CD4-positive, alpha-beta T cell treated with Interleukin-6 for 4 hours (primary cell): ENCODE measurements at places on chromosomes 3 and 15.

- no peak for DNase-seq
Measured at GRCh38 chr3:16841041-16841753, 43.6 kb upstream of the PLCL2 start.

GRCh38 chr15:99172171-99172570, 67.3 kb downstream of the SYNM start:
- no peak for DNase-seq

DNA sequence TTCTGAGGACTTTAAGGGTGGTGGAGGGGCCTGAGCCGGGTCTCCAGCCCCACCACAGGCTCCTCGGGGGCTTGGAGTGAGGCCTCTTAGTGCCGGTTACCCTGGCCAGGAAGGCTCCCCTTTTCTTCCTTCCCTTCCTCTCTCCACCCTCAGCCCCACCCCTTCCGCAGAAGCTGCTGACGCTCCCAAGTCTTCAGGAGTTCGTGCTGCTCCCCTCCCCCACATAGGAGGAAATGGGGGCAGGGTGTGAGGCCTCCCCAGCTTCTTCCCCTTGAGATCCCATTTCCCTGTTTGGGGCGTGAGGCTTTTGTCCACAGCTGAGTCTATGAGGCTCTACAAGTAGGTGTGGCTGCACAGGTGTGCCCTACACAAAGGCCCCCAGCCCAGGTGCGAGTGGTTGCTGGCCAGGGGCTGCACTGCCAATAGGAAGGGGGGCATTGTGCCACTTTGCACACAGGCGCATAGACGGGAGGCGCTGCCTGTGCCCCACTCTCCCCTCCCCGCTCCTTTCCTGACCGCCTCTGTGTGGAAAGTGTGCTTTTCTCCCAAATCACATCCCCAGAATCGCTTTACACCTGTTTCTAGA, 915 bp upstream of the CALML4 start:
- peak; percentile 34 for DNase-seq

- no peak for DNase-seq
Measured at GRCh38 chr3:98727638-98728037, 35.5 kb upstream of the ST3GAL6 start.

GRCh38 chr15:41862515-41863116, 24.0 kb downstream of the PLA2G4B start:
- DNase-seq: no peak

DNA sequence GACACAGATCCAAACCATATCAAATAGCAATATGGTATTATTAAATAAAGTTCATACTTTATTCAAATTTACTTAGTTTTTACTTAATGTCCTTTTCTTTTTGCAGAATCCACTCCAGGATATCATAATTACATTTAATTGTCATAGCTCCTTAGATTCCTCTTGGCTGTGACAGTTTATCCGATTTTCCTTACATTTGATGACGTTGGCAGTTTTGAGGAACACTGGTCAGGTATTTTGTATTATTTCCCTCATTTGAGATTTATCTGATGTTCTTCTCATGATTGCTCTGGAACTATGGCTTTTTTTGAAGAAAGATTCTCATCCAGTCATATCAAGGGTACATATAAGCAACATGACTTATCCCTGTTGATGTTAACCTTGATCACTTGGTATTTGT, 198.3 kb upstream of the STAC start:
- DNase-seq: no peak

DNA sequence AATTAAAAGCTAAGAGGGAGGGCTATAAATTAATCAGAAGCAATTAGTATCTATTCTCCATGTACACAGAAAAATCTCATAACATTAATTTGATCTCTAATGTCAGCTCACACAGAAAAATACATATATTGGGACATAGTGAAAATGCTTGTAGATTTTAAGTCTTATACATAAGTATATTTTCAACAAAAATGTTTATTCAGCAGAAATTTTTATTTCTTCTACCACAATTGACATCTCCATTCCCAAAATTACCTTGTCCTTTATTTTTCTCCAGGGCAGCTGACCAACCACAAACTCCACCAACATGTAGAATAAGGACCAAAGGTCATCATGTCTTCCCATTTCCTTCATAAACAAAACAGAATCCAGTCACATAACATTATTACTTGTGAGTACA, 74.5 kb upstream of the CDAN1 start:
- DNase-seq: no peak

DNA sequence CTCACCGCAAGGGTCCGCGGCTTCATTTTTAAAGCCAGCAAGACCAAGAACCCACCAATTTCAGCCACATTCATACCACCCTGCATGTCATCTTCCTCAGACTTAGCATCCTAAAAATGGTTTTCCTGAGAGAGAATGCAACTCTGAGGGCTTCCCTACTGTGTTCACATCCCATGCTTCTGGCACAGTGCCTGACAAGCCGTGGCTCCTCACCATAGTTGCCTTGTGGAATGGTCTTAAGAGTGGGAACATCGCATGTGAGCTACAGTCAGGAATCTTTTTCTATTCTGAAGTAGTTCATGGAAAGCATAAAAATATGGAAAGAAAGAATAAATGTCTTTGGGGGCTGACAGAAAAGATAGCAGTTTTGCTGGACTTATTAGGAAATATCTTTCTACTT, 120.3 kb downstream of the RAP2B start:
- DNase-seq: no peak

DNA sequence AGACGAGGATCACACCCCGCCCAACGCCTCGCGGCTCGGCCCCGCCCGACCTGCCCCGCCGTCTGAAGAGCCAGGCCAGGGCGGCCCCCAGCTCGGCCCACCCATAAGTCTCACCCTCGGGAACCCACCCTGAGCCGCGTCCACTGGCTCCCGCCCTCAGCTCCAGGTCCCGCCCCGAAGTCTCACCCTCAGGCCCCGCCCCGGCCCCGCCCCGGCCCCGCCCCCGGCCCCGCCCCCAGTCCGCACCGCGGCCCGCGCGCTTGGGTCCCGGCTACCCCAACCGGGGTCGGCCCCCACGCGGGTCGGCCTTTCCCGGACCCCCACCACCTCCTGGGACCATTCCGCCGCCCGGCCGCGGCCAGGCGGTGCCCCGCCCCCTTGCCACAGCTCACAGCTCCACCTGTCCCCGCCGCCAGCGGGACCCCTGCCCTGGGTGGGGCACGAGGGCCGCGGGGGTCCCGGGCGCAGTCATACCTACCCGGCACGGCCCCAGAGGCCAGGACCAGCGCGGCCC, 489 bp downstream of the CSPG5 start:
- peak; percentile 60 for DNase-seq

- no peak for DNase-seq
Measured at GRCh38 chr3:31409389-31409788, 123.3 kb upstream of the STT3B start.

DNA sequence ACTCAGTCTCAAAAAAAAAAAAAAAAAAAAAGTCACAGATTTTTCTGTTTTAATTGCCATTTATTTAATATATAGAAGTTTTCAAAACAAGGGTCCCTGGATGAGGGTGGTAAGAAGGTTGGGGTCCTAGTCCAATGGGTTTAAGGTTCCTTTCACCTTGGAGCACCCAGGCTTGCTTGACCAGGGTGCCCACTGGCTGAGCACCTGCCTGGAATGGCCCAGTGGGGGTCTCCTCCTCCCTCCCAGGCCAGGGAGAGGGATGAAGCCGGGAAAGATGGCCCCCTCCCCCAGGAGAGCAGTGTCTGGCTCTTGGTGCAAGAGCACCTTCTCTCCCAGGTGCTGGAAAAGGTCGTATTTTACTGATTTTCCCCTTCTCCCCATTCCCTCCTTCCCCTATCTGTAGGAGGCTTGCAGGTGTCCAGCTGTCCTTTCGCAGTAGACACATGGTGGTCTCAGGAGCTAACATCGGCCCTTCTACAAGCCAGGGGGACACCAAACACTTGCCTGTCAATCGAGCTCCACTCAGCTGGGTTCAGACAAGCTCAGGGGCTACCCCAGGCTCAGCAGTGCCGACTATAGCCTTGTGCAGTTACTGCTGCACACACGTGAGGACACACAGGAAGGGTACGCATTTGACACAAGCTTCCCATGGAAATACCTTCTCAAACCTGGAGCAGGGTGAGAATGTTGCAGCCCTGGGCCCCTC, 112.3 kb upstream of the KLF13 start:
- peak; percentile 45 for DNase-seq

GRCh38 chr3:20246662-20247061, 60.7 kb upstream of the SGO1 start:
- no peak for DNase-seq

DNA sequence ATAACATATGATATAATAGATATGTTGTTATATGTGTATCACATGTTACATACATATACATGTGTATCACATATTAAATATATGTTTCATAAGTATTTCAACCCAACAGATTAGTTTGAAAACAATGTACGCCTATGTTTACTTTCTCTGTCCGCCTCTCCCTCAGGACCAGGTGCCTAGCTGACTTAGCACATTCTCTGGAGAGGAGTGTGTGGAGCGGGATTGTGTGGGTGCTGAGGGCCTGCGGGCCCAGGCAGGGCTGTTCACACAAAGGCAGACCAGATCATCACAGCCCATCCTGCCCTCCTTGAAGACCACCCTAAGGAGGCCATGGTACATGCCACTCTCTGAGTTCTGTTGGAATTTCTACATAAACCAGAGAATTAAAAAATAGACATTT, 81.0 kb downstream of the PLXNA1 start:
- DNase-seq: no peak

DNA sequence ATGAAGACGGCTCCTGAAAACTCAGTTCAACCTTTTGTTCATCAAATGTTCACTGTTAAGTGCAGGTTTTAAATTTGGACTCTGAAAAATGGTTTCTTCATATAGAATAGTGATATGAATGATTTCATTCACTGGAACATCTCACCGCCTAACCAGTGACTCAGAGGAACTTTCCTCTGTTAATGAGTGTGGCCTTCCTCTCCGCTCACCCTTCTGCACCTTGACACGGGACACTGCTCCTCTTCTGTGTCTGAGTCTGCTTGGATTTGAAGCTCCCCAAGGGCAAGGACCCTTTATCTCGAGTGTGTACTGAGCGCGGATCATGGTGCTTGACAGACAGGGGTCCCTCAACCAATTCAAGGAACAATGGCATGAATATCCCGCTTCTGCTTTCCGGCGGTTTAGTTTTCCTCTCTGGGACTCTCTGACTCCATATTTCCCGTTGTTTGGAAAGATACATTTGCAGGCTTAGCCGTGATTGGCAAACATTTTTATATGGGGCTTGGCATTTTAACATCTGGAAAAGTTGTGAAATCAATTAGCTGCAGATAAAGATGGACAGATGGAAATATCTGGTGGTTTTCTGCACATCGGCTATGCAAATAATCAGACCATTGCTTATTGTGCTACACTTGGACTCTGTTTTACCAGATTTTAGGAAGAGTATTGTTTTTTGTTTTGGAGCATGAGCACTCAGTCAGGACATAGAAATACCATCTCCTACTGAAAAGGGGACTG, 20.9 kb downstream of the KBTBD8 start:
- DNase-seq: no peak

- DNase-seq: no peak
Measured at GRCh38 chr3:29972320-29972993, 633.9 kb upstream of the TGFBR2 start.
